GM12891 (cell line): ENCODE measurements at places on chromosomes 4 and X.

DNA sequence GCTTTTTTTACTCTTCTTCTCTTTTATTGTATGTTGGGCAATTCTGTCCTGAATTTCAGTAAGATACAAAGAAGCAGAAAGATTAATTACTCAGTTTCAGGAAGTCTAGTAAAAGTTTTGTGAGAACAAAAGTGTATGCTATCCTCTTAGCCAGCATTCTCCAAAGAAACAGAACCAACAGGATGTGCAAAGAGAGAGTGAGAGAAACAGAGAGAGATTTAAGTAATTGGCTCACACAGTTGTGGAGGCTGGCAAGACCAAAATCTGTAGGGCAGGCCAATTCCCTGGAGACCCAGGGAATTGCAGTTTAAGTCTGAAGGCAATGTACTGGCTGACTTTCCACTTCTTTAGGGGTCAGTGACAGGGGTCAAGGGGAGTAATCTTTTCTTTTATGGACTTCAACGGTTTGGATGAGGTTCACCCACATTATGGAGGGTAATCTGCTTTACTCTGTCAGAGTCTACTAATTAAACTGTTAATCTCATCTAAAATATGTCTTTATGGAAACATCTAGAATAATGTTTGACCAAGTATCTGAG lies 59.2 kb upstream of the SLC39A8 start:
- no peak for DNase-seq

- DNase-seq: no peak
These were observed 1126.6 kb downstream of the FAT4 start for GRCh38 chr4:126441173-126442035.

- no peak for DNase-seq
These were observed 9.6 kb upstream of the MTMR1 start for GRCh38 chrX:150683536-150684146.

GRCh38 chr4:73589887-73590801 lies 30.1 kb downstream of the RASSF6 start:
- DNase-seq: no peak

- no peak for DNase-seq
These were observed 165.3 kb upstream of the PPP1R2C start for GRCh38 chrX:42943051-42943974.
